Caudate nucleus (tissue), 63 donors: ENCODE measurements at places on chromosomes 11 and 22.

GRCh38 chr11:28702450-28702790 is 594.2 kb downstream of the METTL15 start:
- no peak for DNase-seq

GRCh38 chr11:45332276-45332934 is 46.3 kb upstream of the SYT13 start:
- DNase-seq = no peak

DNA sequence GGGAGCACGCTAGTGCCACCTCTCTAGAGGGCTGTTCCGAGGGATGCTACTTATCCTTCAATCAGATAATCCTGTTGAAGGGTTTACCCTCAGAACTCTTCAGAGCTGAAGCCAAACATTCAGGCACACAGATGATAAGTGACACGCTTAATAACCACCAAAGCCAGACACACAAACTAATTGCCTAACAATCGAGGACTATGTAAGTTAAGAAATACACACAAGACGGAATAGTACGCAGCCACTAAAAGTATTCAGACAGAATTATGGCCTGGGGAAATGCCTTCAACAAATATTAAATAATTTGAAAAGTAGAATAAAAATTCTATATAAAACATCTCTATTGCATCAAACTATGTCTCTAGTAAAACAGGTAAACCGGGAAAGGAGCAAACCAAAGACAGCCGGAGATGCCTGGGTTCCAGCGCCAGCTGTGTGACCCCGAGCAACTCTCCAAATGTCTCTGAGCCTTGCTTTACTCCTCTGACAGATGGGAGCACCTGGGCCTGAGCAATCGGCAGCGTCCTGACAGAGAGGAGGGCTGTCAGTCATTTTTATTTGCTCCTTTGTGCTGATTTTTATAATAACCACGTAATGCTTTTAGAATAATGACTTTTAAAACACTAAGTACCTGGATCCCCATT is 11.3 kb downstream of the LRFN4 start:
- no peak for DNase-seq

DNA sequence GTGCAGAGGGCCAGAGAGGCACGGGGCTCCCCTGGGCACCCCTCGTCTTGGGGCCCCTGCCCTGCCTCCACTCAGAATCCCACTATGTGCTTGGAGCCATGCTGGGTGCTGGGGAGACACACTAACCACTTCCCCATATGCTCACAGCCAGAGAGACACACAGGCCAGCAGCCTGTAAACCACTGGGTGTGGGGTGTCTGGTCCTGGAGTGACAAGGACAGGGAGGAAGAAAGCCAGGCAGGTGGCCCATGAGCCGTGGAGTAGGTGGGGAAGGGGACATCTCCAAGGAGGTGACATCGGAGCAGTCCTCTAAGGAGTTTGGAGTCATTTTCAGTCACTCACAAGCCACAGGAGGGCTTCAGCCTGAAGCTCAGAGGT is 58.9 kb downstream of the CDKN1C start:
- no peak for DNase-seq

DNA sequence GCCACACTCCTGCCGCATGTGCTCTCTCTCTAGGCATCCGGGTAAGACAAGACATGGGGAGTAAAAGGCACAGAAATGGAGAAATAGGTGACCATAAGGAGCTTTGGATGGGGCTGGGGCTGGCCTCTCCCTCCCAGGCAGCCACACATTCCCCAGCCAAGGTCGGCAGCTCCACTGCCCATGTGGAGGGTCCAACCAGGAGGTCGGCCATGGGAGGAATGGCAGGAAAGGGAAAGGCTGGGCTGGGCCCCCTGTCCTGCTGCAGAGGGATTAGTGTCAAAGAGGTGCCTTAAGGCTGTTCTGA is 460 bp upstream of the MUC5AC start:
- DNase-seq = no peak

DNA sequence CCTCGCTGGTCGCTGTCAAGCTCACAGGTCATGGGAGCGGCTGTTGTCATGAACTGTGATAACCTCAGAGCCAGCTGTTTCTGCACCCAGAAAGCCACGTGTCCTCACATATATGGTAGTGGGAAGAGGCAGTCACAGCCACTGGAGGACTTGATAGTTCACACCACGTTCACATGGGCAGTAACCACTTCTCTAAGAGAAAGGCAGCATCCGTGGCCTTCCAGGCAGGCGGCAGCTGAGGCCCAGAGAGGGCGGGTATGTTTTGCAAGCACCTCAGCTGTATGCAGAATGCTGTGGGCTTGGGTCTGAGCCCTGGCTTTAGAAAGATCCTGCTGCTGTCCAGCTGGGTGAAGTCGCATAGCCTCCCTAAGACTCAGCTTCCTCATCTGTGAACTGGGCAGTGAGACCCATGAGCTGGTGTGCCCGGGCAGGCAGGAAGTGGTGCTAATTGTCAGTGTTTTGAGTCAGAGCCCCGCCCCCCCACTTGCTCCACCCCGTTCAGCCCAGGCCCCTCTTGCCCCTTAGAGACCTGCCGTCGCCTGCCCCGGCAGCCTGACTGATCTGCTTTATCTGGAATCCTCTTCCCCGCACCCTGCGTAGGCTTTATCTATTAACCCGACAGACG is 13.3 kb downstream of the TTC38 start:
- no peak for DNase-seq

DNA sequence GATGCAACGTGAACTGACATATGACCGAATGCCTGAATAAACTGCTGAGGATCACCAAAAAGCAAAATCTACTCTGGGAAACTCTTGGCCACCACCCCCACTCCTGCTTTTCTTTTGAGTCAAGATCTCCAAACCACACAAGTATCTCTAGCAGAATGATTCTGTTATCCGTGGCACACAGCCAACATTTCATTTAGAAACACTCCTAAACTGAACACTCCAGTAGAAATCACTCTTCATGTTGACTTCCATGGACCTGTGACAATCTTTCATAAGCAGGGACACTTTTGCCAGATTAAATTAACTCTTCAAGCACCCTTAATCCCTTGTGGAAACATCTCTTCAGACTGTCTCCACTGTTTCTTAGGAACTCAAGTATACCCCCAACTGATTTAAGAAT is 44.4 kb downstream of the VSIG10L2 start:
- DNase-seq = no peak

GRCh38 chr11:109892321-109892794 is 200.8 kb upstream of the ZC3H12C start:
- DNase-seq = no peak

GRCh38 chr11:44973632-44974401 is 23.1 kb upstream of the TP53I11 start:
- no peak for DNase-seq

DNA sequence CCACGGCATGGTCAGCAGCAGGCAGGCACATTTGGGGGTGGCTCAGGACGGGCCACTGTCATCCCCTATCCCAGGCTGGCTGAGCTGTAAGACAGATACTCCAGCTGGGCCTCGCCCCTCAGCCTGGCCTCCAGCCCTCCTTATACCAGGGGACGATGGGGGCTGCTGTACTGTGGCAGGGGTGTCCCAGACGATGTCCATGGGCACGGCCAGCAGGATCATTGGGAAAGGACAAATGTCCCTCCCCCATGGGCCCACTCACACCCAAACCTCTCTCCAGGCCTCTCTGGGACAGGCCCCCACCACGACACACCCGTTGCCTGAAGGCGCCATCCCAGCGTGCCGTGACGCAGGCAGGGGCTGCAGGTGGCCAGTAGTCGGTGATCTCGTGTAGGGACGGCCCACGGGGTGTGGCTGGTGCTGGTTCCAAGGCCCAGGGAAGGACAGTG is 1.5 kb upstream of the IL17REL start:
- no peak for DNase-seq

GRCh38 chr11:34624069-34624468 is 3.2 kb downstream of the EHF start:
- no peak for DNase-seq

- DNase-seq = no peak
These were observed 14.8 kb downstream of the BRD1 start for GRCh38 chr22:49812838-49813237.

GRCh38 chr11:86147004-86147403 is 78.1 kb upstream of the PICALM start:
- DNase-seq = no peak

- DNase-seq = no peak
These were observed 1.7 kb upstream of the OR9G4 start for GRCh38 chr11:56750190-56750589.

GRCh38 chr11:2724104-2724503 is 24.3 kb upstream of the KCNQ1OT1 start:
- no peak for DNase-seq

DNA sequence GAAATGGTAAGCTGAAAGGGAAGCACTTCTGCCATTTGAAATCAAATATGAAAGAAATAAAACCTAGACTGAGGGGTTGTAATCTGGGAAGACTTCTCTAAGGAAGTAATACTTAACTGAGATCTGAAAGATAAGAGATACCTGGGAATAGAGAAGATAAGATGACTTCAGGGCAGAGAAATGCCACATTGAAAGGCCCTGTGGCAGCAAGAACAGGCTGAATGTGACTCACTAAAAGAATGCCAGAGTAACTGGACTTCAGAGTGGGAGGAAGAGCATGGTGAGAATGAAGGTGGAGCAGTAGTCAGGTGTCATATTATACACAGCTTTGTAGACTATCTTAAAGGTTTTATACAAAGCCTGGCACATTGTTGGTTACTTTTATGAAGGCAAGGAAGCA is 17.6 kb downstream of the CALCA start:
- DNase-seq = no peak

DNA sequence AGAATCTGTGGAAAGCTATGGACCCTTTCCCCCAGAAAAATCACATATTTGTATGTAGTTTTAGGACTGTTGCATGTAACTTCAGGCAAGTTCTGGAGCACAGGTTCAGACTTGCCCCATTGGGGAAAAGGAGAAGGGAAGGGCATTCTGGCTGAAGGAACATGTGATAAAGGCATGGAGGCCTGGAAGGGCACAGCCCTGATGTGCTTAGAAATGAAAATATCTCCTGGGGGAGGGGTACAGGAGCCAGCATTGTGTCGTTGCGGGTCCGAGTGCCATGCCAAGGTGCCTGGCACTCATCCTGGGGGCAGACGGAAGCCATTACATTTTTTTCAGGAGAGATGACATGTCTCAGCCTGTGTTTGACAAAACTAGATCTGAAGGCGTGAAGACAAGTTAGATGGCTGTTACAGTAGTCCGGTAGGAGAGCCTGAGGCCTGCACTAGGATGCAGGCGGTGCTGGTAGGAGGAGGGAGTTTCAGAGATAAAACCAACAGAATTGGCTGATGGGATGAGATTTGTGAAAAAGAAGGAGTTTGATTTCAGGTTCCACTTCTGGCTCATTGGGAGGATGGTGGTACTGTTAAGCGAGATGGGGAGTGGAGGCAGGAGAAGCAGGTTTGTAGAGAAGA is 96.9 kb downstream of the TEAD1 start:
- DNase-seq = no peak

GRCh38 chr11:103623933-103624332 is 412.5 kb upstream of the DDI1 start:
- no peak for DNase-seq

- no peak for DNase-seq
These were observed 43.6 kb upstream of the POU2AF1 start for GRCh38 chr11:111422494-111423249.

DNA sequence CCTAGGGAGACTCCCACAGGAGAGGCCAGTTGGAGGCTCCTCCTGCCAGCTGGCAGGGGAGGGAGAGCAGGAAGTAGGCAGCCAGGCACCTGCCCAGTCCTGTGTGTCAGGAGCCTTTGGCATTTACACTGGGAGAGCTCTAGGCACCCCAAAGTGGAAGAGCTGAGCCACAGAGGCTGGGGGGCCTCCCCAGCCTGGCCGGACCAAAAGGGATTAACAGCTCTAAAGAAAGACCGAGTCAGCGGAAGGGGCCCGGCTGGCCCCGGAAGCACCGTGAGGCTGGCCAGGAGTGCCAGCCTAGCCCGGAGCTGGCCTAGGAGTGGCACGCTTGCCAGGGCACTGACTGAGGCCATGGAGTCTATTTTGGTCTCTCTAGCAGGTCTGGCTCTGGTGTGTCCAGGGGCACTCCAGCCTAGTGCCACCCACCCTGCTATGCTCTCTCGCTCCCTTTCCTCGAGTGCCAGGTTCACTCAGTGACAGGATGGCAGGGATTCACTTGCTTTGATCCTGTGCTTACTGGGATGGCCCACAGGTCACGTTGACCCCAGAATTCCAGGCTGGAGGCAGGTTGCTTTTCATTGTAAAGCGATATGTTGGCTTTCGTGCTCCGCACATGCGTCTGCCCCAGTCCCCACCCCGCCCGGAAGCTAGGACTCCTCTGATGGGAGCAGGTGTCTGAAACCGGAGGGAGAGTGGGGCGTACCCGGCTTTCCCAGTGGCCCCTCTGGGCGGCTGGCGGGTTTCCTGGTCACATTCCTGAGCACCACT is 3.3 kb upstream of the KMT5B start:
- DNase-seq = no peak

GRCh38 chr11:94283678-94284077 is 20.7 kb upstream of the IZUMO1R start:
- no peak for DNase-seq

DNA sequence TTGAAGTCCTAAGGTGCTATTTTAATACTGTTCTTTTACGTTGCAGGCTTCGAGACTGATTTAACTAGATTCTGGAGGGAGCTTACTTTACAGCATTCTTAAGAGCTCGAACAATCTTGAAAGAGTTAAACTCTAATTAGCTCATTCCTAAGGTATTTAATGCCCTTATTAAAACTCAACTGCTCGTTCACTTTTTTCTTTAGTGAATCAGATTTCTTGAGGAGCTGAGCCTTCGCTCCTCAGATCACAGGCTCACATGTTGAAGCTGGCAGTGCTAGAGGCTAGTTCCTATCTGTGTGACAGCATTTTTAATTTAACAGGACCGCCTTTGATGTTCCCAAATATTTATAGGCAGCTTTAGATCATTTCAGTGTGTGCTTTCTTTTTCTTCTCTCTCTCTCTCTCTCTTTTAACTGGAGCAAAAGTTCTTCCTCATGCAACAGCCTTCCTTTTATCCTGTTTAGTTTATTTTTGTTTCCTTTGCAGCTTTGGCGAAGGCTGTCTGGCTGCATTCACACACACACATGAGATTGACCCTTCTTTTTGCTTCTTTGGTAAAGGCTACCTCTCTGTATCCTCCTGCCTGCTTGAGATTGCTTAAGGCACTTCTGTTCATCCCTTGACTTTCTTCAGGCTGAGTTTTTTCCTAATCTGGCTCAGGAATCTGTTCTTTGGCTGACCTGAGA is 21.0 kb downstream of the ZNRF3 start:
- DNase-seq = no peak

DNA sequence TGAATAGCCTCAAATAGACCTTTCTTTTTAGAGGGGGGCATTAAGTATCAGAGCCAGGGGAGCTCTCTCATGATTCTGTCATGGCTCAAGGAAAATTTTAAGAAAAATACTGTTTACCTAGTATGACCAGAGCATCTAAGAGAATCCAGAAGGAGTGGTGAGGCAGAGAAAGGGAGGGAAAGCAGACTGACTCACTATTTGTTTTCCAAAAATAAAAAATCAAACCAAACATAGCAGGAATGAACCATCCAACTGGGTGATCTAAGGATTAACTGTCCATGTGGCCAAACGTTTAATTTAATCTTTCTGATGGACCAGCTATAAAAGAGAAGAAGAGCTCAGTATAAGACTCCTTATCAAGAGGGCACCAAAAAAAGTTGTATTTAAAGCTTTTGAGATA is 70.8 kb downstream of the GAB2 start:
- no peak for DNase-seq
